Myocyte (in vitro differentiated cells): ENCODE measurements at places on chromosomes 13 and 19. TPM values are rescaled to one million over a fixed set of nuclear protein-coding genes. Genes with fewer than 3 reads are reported as not detected.

Gene PABPC3
- total RNA-seq: 0.10 TPM in 1 of 2 replicates, not detected in the other

Gene ZNF677
- total RNA-seq: 5.8 and 10.6 TPM in 2 replicates

Gene MCOLN1
- total RNA-seq: 9.2 and 10.7 TPM in 2 replicates

Gene CEACAM20
- total RNA-seq: not detected in 2 replicates

Gene STOML3
- not detected in 2 replicates for total RNA-seq

Gene TMEM86B
- total RNA-seq: 0.73 and 0.83 TPM in 2 replicates

Gene AP1M2
- 1.6 TPM in 1 of 2 replicates, not detected in the other for total RNA-seq

Gene LRRC4B
- 0.05 TPM in 1 of 2 replicates, not detected in the other for total RNA-seq

Gene C13orf42
- not detected in 2 replicates for total RNA-seq

Gene ZNF610
- total RNA-seq: 3.3 and 4.4 TPM in 2 replicates

Gene HOOK2
- 39.6 and 49.9 TPM in 2 replicates for total RNA-seq

DNA sequence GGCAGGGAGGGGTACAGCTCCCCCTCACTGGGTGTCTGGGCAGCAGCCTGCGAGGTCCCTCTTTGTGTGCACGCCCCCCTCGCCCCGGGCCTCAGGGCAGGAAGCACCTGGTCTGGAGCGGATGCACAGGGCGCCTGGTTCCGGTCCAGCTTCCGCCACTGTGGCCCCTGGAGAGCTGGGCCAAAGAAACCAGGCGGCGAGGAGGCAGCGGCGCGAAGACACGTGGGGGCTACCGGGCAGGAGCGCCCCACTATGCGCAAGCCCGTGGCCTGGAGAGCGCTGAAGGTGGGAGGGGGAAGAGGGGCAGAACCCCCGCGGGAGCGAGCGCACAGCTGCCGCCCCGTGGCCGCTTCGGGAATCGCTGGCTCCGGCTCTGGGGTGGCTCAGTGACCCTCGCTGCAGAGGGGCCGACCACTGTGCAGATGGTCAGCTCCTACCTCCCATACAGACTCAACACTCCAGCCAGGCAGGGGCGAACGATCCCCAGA, 1.7 kb upstream of the LYL1 start:
- no peak for DNase-seq

DNA sequence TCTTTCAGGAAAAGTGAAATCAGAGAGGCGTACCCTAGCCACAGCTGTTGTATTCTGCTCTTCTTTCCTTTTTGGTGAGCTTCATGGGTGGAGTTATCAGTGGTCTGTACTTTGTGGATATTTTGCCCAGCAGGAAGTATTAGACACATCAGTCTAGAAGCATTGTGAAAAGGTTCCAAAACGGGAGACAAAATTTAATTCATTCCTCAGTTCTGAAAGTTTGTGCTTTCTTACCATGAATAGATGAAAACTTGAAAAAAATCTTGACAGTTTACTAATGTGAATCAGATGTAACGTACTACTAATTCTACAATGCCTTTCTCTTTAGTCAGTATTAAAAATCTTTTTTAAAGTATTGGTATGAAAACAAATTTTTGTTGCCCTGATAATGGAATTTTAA, 116.8 kb downstream of the DNAJC3 start:
- DNase-seq: no peak

GRCh38 chr13:40456397-40456953, 210.0 kb downstream of the FOXO1 start:
- peak; percentile 95 for DNase-seq

- peak; percentile 80 for DNase-seq
Measured at GRCh38 chr19:4583961-4584669, 24.6 kb upstream of the SEMA6B start.

- DNase-seq: no peak
Measured at GRCh38 chr13:60869941-60870613, 473.1 kb downstream of the TDRD3 start.

- no peak for DNase-seq
Measured at GRCh38 chr19:11363881-11364280, 8.6 kb downstream of the PLPPR2 start.

- peak; percentile 63 for DNase-seq
Measured at GRCh38 chr19:46192992-46193650, 36.4 kb upstream of the IGFL1 start.

DNA sequence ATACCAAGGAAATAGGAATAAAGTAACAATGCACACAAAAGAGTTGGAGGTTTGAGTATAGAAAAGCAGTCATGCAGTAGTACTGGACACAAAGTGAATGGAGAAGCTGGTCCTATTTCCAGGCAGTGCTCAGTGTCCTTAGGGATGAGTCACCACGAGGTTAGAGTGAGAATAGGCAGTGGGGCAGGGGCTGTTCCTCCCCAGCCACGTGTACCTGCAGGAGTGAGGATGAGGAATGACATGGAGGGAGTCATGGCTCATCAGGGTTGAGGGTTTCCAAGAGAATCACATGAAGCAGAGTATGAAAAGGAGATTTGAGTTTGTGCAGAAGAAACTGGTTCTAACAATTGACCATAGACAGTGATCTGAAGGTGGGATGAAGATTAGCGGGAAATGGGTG, 74.8 kb upstream of the ZNF835 start:
- DNase-seq: no peak

GRCh38 chr13:110421696-110422385, 114.8 kb downstream of the COL4A2 start:
- DNase-seq: no peak

DNA sequence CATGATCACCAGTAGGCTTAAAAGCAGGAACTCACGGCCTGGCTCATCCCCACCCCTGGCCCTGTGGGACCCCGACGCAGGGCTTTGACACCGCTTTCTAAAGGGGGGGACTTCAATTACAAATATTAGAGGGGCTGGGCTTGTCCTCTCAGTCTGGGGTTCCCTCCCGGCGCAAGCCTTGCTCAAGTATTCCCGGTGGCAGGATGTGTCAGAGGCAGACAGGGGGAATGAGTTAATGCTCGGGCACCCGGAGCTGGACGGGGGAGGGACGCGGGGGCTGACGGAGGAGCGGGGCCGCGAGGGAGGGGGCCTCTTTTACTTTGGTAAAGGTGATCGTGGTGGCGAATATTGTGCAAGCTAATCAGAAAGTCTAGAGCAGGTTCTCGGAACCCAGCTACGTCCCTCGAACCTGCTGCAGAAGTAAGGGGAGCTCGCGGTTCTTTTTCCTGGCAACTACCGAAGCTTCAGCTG, 1.1 kb downstream of the FGF14 start:
- no peak for DNase-seq

DNA sequence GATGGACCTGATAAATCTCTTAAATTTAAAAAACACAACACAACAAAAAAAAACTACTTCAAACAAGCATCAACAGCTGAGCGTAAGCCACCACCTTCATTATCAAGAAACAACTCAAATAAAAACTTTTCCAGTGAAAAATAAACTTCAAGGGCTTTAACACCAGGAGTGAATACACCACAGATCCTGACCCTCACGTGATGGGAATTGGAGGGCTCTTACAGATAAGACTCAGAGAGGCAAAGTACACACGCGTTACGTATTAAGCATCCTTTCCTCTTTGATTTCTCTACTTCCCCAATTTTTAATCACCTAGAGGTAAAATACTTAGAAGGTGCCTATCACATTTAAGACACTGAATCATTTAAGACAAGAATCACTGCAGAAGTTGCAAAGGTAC, 573 bp upstream of the STARD13 start:
- DNase-seq: peak; percentile 35

DNA sequence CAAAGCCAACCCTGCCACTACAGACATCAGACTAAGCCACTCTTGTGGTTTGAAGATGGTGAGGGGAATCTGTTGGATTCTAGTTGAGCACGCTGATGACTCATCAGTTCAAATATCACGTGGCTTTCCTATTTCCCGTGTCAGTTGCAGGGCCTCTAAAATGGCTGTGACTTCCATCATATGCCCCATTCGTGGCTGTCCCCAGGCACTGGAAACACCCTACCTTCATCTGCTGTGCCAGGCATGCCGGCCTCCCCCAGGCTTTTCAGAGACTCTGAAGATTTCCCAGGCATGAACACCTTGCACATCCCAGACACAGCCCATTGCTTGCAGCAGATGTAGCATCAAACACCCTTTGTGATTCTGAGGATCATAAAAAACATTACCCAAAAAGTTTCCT, 659.9 kb downstream of the UQCRFS1 start:
- DNase-seq: no peak

GRCh38 chr13:43150369-43151207, 127.2 kb downstream of the DNAJC15 start:
- DNase-seq: no peak

GRCh38 chr19:39413272-39413910, 922 bp downstream of the PLEKHG2 start:
- DNase-seq: peak; percentile 73

GRCh38 chr13:102816708-102817107, 17.8 kb downstream of the BIVM start:
- DNase-seq: no peak

- DNase-seq: peak; percentile 31
Measured at GRCh38 chr13:46296921-46297320, 85.2 kb downstream of the LRRC63 start.

DNA sequence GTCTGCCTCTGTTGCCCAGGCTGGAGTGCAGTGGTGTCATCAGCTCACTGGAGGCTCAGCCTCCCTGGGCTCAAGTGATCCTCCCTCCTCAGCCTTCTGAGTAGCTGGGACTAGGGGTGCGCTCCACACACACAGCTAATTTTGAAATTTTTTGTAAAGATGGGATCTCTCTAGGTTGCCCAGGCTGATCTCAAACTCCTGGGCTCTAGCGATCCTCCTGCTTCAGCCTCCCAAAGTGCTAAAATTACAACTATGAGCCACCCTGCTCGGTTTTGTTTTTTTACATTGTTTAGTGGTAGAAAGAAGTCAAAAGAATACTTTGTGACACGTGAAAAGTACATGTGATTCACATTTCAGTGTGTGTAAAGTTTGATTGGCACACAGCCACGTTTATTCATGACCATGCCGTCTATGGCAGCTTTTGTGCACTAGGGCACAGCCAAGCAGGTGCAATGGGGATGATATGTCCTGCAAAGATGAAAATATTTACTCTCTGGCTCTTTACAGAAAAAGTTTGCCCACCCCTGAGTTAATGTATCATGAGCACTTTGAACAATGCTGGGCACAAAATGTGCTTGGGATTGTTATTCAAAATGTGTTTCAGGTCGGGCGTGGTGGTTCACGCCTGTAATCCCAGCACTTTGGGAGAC, 16.2 kb upstream of the NFIC start:
- peak; percentile 29 for DNase-seq
